ENCODE measurements at places on chromosomes 3 and 15.

DNA sequence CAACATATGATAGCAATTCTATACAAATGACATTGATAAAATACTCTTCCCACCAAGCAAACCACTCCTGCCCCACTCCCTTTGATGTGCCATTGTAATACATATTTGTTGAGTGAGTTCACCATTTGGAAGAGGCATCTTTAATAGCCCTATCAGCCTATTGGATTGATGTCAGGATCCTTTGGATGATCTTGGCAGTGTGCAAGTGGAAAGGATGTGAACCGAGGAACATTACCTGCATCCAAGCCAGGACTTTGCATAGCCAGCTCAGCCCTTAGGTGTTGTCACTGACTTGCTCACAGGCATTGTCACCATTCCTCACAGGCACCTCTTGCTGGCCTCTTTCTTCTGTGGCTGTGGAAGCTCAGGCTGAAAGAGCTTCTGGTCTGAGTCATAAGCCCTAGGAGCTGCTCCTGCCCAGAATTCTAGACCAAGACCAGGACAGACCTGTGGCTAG lies 16.5 kb upstream of the TIMP4 start:
- no peak for DNase-seq

- DNase-seq = no peak
Measured at GRCh38 chr15:29698030-29698701, 124.1 kb downstream of the TJP1 start.

- DNase-seq = no peak
Measured at GRCh38 chr15:27623560-27624305, 475.4 kb downstream of the OCA2 start.

- peak; percentile 91 for DNase-seq
Measured at GRCh38 chr3:9978710-9979305, 7.8 kb downstream of the EMC3 start.

DNA sequence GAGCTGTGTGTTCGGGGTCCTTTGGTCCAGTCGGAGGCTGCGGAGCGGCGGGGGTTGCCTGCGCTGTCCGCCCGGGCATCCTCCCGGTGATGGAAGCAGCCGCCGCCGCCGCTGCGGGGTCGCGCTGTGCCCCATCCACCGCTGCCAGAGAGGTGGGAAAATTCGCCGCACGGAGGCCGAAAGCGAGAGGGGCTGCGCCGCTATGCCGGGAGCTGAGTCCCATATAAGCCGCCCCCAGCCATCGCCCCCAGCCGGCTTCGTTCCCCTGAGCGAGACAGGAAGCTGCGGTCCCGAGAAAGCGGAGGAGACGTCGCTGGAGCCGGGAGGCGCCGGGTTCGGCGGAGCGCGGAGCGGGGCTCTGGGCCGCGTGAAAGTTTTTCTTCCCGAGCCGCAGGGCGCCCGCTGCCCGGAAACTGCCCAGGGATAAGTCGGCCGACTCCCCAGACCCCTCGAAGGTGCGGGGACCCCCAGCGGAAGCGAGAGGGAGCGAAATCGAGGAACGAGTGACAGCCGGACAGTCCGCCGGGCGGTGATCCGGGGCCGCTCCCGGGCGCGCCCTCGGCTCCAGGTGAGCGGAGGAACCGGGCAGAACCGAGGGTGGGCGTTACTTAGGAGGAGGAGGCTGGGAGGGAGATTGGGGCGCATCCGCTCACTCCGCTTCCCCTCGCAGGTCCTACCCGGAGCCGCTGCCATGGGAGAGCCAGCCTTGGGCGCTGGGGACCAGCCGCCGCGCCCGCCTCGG lies 574 bp downstream of the CHST2 start:
- DNase-seq = peak; percentile 43

DNA sequence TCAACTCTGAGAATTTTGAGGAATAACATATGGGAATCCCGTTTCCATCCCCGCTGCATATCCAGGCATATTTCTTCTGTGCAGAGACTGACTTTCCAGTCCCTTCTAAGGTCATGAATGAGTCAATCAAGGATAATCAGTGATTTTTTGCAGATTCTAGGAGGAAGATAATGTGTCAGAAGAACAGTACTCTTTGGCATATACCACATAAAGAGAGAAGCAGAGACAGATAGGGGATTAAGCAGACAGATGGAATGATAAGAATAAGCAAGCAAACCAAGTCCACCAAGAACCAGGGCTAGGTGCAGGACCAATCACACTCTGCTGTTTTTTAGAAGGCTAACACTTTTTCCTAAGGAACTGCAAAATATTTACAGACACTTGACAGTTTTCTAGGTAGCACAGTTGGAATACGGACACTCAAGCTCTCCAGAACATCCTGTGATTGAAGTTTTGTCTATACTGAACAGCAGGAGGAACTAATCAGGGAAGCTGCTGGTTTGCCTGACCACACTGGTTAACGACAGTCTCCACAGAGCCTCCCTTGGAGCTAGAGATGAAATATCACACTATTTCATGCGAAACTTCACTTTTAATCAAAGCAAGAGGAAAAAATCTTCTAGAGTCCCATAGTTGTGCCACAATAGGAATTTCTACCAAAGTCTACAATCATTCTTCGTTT lies 450.0 kb upstream of the KCNMB2 start:
- DNase-seq = peak; percentile 29

DNA sequence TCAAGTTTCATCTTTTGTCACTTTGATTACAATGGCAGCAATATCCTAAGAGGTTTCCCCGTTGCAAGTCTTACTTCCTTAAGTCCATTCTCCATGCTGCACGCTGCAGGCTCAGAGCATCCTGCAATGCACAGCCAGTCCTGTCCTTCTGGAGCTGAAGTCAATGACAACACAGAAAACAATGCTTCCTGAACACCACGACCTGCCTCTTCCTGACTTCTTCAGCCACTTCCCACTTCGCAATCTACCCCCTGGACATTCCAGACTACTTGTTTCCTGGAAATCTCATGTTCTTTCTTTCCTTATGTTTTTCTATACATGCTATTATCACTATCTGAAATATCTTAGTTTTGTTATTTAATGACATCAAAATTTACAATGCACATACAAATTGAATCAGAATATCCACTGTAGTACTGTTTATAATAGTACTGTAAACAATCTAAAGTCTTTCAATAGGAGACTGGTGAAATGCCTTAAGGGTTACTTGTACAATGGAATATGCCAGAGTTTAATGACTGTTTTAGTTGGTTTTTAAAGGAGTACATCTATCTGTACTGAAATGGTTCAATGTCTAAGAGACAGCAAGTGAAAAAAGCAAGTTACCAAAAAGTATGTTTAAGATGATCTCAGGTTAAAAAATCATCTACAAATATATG lies 113.7 kb upstream of the PRTG start:
- no peak for DNase-seq

DNA sequence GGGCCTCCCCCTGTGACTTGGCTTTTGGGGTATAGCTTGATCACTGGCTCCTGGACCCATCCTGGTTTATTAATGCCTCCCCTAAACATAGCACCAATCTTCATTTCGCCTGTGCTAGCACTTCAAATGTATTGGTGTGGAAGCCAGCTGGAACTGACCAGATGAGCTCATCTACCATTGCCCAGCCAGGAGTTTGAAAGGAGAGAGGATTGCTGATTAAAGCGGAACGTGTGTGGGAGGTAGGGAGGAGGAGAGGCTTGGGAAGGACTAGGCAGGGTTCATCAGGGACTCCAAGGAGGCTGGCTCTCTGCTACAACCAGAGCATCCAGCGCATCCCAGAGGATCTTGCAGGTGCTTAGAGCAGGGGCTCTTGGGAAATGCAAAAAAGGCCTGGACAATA lies 34.4 kb upstream of the TLE3 start:
- DNase-seq = no peak

Data from hematopoietic multipotent progenitor cell treated with erythropoietin and hydrocortisone succinate and interleukin-3 and kit ligand, for 6 days (in vitro differentiated cells).